Stimulated activated naive CD8-positive, alpha-beta T cell treated with anti-CD3 and anti-CD28 coated beads, Interleukin-15, amount 100 ng/mL, for 72 hours (primary cell): ENCODE measurements at places on chromosomes 5 and 9.

DNA sequence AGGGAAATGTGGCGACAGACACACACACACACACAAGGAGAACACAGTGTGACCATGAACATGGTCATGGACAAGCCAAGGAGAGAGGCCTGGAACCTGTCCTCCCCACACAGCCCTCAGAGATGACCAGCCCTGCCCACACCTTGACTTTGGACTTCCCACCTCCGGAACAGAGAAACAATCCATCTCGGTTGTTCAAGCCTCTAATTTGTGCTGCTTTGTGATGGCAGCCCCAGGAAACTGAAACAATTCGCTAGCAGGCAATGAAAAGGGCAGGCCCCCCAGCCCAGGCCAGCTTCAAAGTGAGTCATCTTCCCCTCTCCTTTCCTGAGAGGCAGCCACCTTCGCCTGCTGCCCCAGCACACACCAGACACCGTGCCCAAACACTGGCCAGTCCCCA is 47.7 kb downstream of the NSUN2 start:
- no peak for DNase-seq

- no peak for DNase-seq
These were observed 13.1 kb downstream of the NACC2 start for GRCh38 chr9:136081826-136082495.

DNA sequence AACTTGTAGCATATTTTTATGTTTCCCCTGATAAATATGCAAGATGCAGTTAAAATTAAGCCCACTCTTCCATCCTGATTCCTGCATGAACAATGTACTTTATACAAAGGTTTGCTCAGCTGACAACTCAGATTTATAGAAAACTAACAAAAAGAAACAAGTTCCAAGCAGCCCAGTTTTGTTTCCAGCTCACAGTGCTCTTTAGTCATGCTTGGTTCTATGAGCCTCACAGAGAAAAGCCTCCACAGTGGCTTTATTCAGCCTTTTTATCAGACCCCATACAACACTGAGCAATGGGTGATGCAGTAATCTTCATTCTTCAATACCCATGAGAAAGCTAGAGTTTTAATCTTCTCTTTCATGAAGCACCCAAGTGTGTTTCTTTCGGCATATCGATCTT is 329.6 kb downstream of the SLCO4C1 start:
- no peak for DNase-seq

DNA sequence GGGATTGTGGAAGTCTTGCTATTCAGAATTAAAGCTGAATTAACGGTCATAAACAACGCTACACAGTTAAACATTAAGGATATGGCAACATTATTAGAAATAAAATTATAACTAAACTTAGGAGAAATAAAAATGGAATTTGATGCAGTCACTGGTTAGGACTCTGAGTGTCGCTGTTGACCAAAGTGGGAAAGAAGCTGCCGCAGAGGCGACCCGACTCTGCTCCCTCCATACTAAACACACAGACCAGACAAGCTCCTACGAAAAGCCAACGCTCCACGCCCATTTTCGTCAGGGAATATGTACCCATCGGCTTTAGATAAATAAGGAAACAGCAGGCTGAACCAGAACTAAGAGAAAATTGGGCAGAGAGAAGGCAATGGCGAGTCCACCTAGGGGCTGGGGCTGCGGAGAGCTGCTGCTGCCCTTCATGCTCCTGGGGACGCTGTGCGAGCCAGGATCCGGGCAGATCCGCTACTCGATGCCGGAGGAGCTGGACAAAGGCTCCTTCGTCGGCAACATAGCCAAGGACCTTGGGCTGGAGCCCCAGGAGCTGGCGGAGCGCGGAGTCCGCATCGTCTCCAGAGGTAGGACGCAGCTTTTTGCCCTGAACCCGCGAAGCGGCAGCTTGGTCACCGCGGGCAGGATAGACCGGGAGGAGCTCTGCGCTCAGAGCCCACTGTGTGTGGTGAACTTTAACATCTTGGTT is at the start of gene PCDHGA5:
PCDHGA5 (plus strand) TSS at position 211 of the 709 bp plus-strand sequence; CDS start at position 380, 169 bp downstream.
- DNase-seq: no peak

DNA sequence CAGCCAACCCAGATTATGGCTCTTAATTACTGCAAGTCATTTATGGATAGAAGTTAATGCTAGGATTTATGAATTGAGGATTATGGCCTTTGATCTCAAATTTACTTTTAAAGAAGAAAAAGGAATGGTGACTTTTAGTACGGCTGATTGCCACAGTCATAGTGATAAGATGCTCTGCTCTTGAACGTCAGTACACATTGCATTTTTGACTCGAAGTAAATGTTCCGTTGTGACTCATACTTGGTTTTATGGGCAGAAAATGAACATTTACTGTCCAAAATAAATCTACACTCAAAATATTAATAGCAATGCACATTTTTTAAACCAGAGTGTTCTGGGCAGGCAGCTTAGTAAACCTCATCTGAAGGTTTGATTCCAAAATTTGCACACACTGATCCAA is 830 bp downstream of the ADAMTSL1 start:
- DNase-seq: no peak

GRCh38 chr5:143186623-143187022 is 216.9 kb downstream of the NR3C1 start:
- no peak for DNase-seq

GRCh38 chr9:113995401-113995800 is 82.7 kb downstream of the AMBP start:
- DNase-seq: no peak

DNA sequence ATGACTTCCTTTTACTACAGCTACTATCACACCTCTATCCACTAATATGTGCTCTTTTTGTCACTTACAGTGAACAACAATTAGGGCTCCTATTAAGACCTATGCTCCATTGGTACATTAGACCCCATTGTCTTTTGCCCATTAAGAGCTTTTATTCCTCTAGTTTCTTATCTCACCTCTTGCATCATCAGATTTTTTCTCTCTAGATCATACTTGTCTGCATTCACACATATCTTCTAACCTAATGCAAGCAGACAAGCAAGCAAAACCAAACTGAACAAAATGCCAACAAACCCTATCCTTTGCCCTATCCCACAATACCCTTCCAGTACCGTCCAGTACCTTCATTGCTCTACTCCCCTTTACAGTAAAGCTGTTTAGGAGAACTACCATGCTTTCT is 10.1 kb upstream of the RBM27 start:
- DNase-seq: no peak

DNA sequence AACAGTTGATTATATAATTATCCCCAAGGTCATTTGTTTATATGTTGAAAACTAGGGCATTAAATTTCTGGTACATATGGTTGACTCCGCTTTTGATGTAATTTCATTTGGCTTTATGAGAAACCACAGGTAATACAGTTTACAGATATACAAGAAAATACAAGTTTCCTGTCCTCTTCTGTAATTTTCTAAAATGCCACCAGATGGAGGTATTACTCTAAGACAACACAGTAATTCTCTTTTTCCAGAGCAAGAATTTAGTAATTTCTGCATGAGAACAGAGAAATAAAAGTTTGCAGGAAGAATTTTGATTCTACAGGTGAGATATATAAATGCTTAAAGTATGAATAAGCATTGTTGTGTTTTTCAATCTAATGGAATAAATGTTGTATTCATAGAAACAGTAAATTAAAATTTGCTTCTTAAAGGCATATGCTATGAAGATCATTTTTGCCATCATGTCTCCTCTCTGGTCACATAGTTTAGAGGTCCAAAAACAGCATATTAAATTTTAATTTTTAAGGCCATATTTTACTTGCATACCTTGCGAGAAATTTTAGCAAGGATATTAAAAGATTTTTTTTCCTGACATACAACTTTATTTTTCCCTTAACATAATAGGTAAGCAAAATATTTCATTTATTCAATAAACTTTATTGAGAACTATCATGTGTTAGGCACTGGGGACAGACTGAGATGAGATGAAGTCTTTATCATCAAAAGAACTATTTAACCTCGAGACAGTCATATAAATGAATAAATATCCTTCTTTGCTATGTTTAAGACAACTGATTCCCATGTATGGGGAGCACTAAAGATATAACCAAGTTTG is 22.7 kb downstream of the CHD1 start:
- DNase-seq: no peak

DNA sequence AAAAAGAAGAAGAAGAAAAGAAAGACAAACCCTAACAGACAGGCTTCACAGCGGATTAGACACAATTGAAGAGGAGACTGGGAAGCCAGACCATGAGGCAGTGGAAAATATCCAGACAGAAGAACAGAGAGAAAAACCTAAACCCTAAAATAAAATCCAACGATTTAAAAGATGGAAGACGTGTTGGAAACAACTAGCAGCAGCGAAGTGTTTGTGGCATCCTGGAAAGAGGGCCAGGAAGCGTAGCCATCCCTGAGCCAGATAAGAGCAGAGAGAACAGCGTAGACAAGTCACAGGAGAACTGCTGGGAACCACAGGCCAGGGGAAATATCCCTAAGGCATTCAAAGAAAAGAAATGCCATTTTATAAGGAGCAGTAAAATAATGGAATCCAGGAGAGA is 39.7 kb upstream of the NKD2 start:
- DNase-seq: no peak

- DNase-seq: no peak
These were observed 88.1 kb downstream of the CNTLN start for GRCh38 chr9:17222932-17223331.

DNA sequence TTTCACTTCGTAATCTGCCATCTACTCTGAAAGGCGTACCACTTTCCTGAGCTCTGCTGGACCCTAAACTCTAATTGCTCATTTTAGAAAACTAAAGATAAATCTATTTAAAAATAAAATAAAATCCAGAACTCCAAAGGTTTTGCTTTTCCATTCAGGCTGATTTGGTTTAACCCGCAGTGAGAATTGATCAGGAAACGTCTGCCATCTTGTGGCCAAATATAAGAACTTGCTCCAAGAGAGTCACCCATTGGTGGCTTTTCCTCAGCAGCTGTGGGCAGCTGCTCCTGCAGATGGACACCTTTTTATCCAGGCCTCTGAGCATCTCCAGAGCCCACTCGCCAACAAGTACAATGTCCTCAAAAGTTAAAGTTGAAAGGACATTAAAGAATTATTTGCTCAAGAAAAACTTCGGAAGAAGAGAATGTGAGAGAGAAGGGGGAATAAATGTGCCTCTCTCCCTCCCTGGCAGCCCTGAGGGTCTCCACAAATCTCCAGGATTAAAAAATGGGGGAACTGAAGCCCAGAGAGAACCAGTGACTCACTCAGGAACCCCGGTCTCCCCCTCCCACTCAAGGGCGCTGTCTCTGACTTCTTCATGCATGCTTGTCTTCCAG is 4.1 kb downstream of the SAXO1 start:
- peak; percentile 26 for DNase-seq

- no peak for DNase-seq
These were observed 175.1 kb upstream of the DAB2 start for GRCh38 chr5:39599721-39600431.

DNA sequence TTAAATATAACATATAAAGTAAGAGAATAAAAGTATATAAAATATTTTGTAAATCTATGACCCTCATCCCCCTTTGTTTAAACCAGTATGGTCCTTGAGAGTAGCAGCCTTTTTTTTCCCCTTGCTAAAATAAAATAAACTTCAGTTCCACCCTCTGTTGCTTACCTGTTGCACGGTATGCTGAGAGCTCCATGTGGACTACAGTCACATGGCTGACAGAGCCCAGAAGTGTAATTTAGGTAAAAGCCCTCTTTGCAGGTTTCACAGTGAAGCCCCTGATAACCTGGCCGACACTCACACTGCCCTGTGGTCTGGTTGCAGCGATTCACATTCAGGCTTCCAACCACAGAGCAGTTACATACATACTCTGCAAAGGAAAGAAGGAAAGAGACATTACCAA is 55.1 kb downstream of the MEGF9 start:
- DNase-seq: no peak

DNA sequence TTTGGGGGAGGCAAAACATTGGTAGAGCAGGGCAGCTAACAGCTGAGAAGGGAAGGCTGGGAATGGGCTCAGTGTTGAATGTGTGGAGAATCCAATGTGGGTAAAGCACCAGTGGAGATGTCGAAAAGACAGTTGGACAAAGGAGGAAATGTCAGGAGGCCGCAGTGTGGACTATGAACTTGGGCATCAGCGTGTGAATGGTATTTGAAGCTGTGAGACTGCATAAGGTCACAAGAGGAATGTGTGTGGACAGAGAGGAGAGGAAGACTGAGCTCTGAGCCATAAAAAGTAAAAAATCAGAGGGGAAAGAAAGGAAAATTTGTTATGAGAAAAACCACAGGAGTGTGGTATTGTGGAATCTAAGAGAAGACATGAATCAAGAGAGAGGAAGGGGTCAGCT is 99.4 kb upstream of the ADAMTS16 start:
- DNase-seq: no peak

- DNase-seq: no peak
These were observed 147.5 kb downstream of the DAB2IP start for GRCh38 chr9:121798941-121799340.

- no peak for DNase-seq
These were observed 474.5 kb downstream of the PRR16 start for GRCh38 chr5:120938604-120939003.

- no peak for DNase-seq
These were observed 2.4 kb downstream of the SMIM15 start for GRCh38 chr5:61159836-61160235.

DNA sequence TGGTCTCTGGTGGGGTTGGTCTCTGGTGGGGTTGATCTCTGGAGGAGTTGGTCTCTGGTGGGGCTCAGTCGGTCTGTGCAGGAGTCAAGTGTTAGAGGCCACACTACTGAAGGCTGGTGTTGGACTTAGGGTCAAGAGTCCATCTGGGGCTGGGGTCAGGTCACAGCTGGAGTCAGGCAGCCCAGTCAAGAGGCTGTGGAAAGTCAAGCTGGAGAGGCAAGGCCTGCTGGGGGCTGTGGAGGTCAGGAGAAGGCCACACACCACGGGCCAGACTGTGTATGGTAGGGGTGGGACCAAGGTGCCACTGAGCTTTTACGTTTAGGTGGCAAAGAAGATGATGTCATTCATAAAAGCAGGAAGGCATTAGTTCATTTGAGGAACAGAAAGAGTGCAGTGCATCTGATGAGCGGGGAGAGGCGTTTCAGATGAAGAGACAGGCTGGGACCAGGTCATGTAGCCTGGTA is 16.7 kb upstream of the CD74 start:
- DNase-seq: no peak

DNA sequence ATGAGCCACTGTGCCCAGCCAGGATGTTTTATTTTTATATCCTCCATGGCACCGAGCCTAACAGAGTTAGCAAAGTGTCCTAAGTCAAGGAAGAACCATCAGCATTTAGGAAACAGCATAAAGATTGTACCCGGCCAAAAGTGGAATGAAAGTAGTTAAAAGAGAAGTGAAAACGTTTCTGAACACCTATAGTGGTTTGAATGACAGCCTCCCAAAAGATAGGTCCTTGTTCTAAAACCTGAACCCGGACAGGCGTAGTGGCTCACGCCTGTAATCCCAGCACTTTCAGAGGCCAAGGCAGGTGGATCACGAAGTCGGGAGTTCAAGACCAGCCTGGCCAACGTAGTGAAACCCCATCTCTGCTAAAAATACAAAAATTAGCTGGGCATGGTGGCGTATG is 37.4 kb downstream of the ZFAND5 start:
- no peak for DNase-seq

GRCh38 chr9:78663369-78663768 is 366.4 kb downstream of the PSAT1 start:
- no peak for DNase-seq
